ENCODE measurements at places on chromosomes 16 and 17.

DNA sequence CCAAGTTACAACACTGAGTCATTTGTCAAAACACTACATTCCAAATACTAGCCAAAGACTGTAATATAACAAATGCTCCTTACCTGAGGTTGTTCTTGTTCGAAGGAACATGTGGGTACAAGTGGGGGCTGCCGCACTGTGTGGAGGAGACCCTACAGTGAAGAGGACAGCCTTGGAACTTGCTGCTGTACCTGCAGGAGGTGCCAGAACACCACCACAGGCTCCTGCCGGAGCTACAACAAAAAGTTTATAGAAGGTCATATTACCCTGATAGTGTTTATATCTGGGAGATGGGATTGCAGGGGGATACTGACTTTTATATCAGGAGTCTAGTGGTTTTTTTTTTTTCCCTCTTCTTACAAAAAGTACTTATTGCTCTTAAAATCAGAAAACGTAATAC is 37.8 kb upstream of the ALDH3A1 start:
- DNase-seq, result no peak

DNA sequence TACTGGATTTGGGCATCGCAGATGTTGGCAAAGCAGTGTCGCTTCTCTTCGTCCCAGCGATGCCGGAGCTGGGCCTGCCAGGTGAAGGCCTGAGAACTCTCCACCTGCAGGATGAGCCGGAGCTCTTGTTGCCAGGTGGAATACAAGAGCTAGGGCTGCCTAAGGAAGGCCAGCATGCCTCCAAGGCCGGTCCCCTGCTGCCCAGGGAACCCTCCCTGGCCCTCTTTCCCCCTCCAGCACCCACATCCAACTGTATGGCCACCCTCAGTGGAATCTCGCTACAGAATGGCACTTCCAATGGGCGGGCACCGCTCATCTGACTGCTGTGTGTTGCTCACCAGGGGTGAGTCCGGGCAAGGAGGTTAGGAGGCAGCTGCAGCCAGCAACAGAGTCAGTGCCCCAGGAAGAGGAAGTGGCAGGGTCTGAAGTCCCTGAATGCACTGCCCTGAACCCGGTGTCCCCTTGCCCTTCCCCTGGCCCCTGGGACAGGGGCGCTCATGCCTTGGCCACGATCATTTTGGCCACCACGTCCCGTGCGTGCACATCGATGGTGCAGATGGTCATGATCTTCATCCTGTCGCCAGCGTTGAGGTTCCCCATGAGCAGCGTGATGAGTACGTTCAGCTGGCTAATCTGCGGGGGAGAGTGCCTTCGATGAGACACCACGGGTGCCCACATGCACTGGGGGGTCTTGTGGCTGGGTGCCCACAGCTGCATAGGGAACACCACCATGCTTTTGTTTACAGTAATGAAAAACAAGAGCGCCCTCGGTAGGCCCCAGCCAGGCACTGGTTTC is 75.8 kb downstream of the DNAH17 start:
- DNase-seq, result no peak

DNA sequence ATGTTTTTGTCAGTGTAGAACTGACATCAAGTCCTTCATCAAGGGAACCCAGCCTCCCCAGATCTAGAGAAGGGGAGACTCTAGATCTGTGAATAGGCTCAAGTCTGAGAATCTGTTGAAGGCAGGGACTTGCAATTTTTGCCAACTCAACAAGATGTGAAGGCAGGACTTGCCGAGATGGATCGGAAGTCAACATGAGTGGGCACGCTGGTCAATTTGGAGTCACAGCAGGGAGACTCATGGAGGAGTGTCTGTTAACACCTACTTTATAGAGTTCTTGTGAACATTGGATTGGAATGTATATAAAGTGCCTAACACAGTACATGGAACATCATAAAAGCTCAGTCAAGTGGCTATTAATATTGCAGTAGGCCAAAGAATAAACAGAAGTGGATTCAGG is 10.0 kb downstream of the ZNF689 start:
- DNase-seq, result no peak

DNA sequence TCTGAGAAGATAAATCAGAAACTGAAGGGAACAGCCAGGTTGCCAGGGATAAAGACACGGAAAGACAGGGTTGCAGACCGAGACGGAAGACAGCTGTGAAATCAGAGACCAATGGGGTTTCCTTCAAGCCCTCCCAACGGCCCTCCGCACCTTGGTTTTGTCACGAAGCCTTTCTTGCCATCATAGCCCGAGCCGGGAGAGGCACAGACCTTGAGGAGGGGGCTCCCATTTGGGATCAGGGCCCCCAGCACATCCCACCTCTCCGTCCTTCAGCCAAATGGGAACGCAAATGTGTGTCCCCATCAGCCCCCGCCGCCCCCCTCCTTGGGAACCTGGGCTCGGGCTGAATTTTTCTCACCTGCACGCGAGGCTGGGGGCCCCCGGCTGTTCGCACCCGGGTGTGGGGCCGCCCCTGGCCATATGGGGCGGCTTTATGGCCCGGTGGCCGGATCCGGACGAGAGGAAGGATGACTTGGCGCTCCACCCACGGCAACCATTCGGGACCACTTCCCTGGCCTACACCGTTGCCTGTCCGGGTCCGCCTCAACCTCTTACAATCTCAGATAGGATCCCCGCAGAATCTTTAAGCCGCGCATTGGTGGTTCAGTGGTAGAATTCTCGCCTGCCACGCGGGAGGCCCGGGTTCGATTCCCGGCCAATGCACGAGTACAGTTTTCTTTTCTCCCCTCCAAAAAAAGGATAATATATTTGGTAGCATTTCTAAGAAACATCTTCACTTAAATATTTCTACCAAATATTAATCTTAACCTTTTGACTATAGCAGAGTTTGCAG is 1.4 kb upstream of the HES7 start:
- DNase-seq, result peak; percentile 68

DNA sequence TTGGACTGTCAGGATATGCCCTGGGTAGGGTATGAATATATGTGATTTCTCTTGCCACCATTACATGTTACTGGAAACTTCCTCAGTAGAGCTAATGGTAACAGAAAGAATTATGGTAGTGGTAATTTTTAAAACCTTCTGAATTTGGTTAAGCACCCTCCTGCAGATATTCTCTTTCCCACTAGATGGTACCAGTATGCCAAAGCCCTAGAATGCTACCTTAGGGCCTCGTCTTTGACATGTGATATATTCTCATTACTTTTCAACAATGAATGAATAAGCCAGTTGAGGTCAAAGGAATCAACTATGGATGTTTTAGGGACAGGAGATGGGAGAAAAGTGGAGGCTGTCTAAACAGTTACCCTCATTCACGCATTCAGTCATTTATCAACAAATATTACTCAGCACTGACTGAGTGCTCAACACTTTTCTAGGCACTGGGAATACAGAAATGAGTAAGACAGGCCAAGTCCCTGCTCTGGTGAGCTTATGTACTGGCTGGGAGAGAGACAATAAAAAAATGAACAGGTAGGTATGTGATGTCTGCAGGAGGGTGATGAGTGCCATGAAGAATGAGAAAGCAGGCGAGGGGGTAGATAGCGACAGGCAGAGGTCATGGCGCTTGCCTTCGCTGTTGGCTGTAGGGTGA is 14.7 kb downstream of the CDH13 start:
- no peak for DNase-seq

Data from heart left ventricle (tissue), 16 donors.